ENCODE measurements at places on chromosomes 1 and 21. TPM values are rescaled to one million over a fixed set of nuclear protein-coding genes. Genes with fewer than 3 reads are reported as not detected.

Gene EPS8L3
- total RNA-seq = under 0.01 TPM

Gene GRIK1
- not detected for total RNA-seq

Gene PPFIA4
- under 0.01 TPM for total RNA-seq

Gene MYBPH
- not detected for total RNA-seq

Gene SLC45A3
- 14.4 TPM for total RNA-seq

Gene ILDR2
- total RNA-seq = not detected

Gene KRTAP7-1
- total RNA-seq = not detected

Gene TEX35
- 0.10 TPM for total RNA-seq

Gene OR2T6
- not detected for total RNA-seq

Gene CFHR3
- not detected for total RNA-seq

Gene PPP2R5A
- 44.4 TPM for total RNA-seq

Gene PTPN22
- total RNA-seq = under 0.01 TPM

Gene EEIG2
- 3.6 TPM for total RNA-seq

Gene MTFR1L
- total RNA-seq = 35.0 TPM

Gene PRKACB
- 98.9 TPM for total RNA-seq

Gene NBPF4
- total RNA-seq = not detected

Gene OPRD1
- not detected for total RNA-seq

Gene NR1I3
- not detected for total RNA-seq

Gene KRTAP19-2
- not detected for total RNA-seq

Gene GUCA2A
- not detected for total RNA-seq

Gene NUAK2
- total RNA-seq = 3.3 TPM

Gene MRPS6
- total RNA-seq = 14.7 TPM

Gene FOXD2
- 0.33 TPM for total RNA-seq

Gene C1orf226
- 1.3 TPM for total RNA-seq

Gene LRRC39
- 0.29 TPM for total RNA-seq

Gene POU3F1
- not detected for total RNA-seq

All from vein endothelial cell (primary cell).